Stimulated activated CD8-positive, alpha-beta memory T cell treated with anti-CD3 and anti-CD28 coated beads, Interleukin-15, amount 100 ng/mL, for 4 hours (primary cell): ENCODE measurements at places on chromosomes 3 and 15.

- DNase-seq, result no peak
These were observed 155.4 kb downstream of the TP63 start for GRCh38 chr3:189786479-189787064.

GRCh38 chr15:85423256-85423655 is 42.9 kb downstream of the AKAP13 start:
- no peak for DNase-seq

- no peak for DNase-seq
These were observed 210.8 kb downstream of the CHST2 start for GRCh38 chr3:143330296-143330868.

- DNase-seq, result no peak
These were observed 97.7 kb upstream of the PHLDB2 start for GRCh38 chr3:111761309-111761795.

DNA sequence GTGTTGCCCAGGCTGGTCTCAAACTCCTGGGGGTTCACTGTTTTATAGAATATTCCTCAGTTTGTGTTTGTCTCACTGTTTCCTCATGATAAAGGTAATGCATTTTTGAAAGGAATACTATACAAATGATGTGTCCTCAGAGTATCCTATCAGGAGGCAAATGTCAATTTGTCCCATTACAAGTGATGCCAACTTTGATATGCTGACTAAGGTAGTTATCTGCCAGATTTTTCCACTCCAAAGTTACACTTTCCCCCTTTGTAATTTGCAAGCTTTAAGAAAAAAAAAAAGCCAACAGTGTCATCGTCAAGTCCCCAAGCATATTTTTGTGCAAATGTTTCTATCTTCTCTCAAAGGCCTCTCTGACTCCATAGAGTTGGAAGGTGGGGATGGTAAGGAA is 9.0 kb downstream of the EIF5A2 start:
- DNase-seq, result no peak

- no peak for DNase-seq
These were observed 733.5 kb upstream of the CCDC54 start for GRCh38 chr3:106643684-106644161.

DNA sequence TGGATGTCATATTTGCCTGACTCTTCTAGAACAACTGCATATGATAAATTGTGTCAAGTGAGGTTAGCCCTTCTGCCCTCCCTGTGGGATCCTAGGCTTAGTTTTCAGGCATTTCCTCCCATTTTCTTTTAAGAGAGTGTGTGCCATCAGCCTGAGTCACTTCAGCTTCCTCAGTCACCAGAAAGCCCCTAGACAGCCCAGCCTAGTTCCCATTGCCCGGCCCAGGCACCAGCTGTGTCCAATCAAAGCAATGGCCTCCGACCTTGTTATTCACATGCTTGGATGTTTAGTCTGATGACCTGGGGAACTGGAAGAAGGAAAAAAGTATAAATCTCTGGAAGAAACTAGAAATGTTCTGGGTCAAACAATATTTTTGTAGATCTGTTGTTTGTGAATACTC is 221.9 kb upstream of the LRIG1 start:
- no peak for DNase-seq

GRCh38 chr3:116263842-116264545 is 181.3 kb downstream of the LSAMP start:
- no peak for DNase-seq

DNA sequence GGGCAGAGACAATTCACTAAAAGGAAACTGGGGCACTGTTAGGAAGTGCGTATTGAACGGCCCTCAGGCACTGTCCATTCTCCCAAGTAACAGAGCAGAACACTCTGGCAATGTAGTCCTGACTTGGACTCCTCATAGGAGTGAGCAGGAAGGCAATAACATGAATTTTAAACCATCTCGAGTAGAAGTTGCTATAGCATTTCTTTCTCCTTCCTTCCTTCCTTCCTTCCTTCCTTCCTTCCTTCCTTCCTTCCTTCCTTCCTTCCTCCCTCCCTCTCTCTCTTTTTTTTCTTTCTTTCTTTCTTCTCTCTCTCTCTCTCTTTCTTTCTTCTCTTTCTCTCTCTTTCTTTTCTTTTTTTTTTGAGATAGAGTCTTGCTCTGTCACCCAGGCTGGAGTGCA is 46.4 kb upstream of the TRA2B start:
- no peak for DNase-seq

- peak; percentile 90 for DNase-seq
These were observed at the start of gene SLTM for GRCh38 chr15:58933281-58934113. SLTM (minus strand) TSS chr15:58933679; CDS start chr15:58933565, 114 bp downstream.

DNA sequence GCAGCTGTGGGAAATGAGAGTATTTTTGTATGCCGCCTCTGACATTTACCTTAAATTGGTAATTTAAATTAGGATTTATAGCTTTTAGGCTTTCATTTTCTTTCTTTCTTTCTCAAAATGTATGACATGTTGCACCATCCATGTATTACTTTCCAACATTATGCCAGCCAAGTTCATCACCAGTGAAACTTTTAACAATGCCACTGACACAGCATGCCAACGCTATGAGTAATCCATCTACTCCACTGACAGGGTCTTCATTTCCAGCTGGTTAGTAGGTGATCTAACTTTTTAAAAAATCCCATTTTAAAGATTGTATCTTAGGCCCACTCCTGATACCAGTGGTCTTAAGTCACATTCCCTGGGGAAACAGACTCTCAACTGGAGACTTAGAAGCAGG is 21.8 kb upstream of the CLDN16 start:
- no peak for DNase-seq

- no peak for DNase-seq
These were observed 87.2 kb upstream of the NMNAT3 start for GRCh38 chr3:139764936-139765335.

DNA sequence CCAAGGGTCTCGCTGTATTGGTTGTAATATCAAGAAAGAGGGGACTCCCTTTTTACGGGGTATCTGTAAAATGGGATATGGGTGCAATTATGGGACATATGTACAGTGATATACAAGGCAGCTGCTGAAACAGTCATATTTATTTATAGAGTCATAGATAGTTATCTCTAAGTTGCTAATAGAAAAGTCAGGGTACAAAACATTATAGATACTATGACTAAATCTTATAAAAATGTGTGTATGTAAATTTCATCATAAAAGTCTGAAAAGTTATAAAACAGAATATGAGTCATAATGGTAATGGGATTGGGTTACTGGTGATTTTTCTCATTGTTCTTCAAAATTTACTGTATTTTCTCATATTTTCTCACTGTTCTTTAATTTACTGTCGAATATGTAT is 344.9 kb upstream of the SLCO3A1 start:
- DNase-seq, result no peak

DNA sequence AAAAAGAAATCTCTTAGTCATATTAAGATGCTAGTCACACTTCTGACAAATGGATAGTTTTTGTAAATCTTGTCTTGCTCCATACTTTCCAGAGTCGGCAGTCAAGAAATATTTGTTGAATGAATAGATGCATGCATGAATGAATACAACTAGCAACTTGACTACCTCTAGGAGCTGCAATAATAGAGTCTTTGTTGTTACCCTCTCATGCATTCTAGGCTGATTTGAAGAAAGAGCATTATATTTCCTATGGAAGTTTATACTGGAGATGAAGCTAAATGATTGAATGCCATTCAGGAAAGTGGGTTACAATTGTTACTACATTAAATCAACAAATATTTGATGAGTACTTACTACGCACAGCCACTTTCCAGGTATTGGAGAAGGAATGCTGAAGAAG is 18.1 kb upstream of the TRAT1 start:
- DNase-seq, result no peak

GRCh38 chr15:89780601-89781000 is 4.5 kb downstream of the MESP2 start:
- DNase-seq, result no peak

DNA sequence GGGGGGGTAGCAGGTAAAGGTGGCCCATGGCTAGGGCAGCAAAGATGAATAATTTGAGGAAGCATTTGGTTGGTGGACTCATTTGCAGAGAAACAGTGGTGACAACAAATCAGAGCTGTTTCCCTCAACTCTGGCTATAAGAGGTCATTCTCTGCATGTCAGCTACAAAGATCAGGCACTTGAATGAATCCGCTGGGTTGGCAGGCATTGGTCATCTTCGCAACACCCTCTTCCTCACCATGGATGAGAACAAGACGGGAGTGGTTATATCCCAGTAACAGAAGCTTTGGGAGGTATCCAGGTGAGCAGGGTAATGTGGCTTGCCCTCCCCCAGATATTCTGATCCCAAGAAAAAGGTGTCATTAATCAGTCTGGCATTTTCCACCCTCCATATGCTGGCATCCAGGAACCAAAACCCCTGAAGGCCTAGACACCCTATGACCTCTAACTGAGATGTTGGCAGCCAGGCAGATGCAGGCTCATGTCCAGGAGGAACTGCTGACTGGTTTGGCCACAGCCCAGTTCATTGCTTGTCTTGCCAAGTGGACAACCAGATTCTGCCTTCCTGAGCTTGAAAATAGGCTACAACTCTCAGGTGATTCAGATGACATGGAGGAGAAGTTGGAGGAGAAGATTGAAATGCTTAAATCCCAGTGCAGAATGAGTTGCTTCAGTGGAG is 108.9 kb upstream of the TRIM42 start:
- DNase-seq, result no peak

DNA sequence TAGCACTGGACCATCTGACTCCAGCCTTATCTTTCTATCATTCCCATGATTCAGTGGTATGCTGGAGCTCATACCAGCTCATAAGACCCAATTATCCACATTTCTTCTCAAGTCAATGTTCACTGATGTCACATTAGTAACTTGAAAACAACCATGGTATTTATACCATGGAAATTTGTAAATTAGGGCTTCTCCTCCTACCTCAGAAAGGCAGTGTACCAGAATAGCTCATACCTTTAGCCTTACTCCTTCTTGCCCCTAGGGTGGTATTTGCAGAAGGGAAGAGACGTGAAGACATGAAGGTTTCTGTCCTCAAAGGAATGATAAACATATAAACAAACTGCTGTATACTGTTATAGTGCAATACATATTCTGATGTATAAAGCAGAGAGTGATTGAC is 114.2 kb downstream of the NEK11 start:
- no peak for DNase-seq

GRCh38 chr15:39885099-39885777 is 34.8 kb downstream of the GPR176 start:
- no peak for DNase-seq

GRCh38 chr3:138367911-138368310 is 19.5 kb downstream of the MRAS start:
- DNase-seq, result no peak

GRCh38 chr3:177491296-177492032 is 294.2 kb upstream of the TBL1XR1 start:
- no peak for DNase-seq

DNA sequence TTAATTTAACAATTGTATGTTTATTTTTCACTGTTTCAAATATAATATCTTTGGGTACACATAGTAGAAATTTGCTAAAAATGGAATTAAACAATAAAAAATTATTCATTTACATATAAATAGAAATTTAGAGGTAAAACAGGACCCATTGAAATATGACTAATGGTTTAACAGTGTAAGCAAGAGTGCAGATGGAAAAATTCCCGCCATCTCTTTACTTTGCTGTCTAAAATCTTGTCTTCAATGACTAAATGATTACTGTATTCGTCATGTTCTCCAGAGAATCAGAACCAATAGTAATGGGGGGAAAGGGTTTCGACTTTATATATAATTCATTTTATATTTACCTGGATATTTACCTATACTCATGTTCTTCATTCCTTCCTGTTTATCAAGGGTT is 163.1 kb downstream of the IL1RAP start:
- DNase-seq, result no peak

DNA sequence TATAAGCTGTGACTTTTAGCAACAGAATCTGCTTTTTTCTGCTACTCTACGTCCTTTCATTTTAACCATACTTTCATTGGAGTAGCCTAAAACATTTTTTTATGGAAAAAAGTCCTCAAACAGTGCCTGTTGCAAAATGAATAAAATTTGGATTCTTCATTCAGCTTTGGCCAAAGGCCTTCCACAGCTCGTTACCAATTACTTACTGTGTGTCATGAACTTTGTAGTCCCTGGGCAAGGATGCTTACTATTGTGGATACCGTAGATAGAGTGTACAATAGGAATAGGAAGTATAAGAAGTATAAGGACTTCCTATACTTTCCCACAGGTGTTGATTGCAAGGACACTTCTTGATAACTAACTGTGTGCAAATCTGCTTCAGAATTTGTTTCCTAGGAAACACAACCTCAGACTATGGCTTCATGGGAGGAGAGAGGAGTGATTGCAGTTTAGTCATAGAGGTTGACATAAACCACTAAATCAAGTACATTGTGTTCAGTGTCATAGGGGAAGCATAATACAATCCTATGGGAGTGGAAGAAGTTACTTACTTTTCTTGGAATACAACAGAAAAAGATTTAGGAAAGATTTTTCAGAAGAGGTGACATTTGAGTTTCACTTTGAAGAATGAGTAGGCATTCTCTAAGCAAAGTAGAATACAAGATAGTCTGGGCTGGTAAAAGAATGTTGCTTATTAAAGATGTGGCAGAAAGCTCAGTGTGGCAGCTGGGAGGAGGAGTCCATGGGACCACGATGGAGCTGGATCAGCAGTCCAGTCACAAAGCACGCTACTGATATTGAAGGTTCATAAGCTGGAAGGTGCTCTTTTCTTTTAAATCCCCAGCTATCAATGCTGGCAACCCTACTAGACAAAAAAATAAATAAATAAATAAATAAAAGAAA is 309.7 kb upstream of the TPRG1 start:
- DNase-seq, result no peak

- no peak for DNase-seq
These were observed 49.0 kb downstream of the UBE2E2 start for GRCh38 chr3:23252122-23252521.

- no peak for DNase-seq
These were observed 81.5 kb upstream of the DAZL start for GRCh38 chr3:16686679-16687078.

- DNase-seq, result no peak
These were observed 147.1 kb downstream of the PGPEP1L start for GRCh38 chr15:98860281-98861041.

GRCh38 chr3:93910097-93910496 is 63.6 kb downstream of the PROS1 start:
- no peak for DNase-seq

GRCh38 chr3:145182196-145182911 is 978.6 kb downstream of the PLOD2 start:
- no peak for DNase-seq

- DNase-seq, result no peak
These were observed 292.7 kb upstream of the PROK2 start for GRCh38 chr3:72077473-72078259.

DNA sequence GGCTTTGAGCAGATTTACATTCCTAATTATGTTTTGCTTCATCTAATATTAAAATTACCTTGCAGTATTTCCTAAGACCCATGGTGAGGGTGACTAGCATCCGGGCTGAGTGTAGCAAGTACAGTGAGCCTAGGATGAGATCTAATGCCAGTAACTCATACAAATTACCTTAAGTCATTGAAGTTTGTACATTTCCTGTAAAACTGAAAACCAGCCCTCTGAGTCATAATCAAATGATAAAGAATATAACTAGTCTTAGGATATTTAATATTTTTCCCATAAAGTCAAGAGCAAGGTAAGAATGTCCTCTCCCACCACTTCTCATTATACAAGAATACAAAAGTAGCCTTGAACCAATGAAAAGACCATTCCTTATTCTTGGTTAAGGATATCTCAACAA is 54.8 kb upstream of the CHRM5 start:
- no peak for DNase-seq

- DNase-seq, result no peak
These were observed 282.5 kb upstream of the EPHA3 start for GRCh38 chr3:88824666-88825564.

- no peak for DNase-seq
These were observed 4.1 kb upstream of the AMOTL2 start for GRCh38 chr3:134378384-134378783.
